CD4-positive, alpha-beta T cell treated with Interleukin-10 for 1 hour (primary cell): ENCODE measurements at places on chromosomes 7 and 10.

- peak; percentile 15 for DNase-seq
Measured at GRCh38 chr10:124145109-124145870, 51.9 kb upstream of the CHST15 start.

GRCh38 chr7:67306331-67306730 is 309.7 kb downstream of the TYW1 start:
- DNase-seq = no peak

GRCh38 chr7:87029078-87029477 is 30.4 kb downstream of the ELAPOR2 start:
- DNase-seq = no peak

DNA sequence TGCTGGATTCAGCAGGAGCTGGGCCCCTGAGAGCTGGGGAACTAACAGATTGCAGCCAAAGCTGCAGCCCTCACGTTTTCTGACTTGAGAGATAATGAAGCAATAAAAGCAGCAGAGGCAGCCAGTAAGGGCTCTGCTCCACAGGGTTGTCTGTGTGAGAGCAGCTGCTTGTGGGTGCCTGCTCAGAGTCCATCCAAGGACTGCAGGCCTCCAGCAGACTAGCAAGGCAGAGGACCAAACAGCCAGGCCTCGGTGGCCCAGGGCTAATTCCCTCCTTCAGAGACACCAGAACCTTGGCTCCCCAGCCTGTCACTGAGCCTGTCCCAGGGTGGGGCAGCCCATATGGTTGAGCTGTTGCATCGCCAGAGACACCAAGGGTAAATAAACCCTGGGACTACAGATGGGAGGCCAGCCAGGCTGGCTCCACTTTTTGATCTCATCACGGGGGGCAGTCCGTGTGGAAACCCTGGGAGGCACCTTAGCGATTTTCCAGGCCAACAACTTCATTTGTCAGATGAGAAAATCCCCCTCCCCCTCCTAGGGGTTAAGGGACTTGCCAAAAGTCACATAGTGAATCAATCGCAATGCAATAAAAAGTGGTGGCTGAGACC is 229.2 kb downstream of the WDR11 start:
- DNase-seq = no peak

- DNase-seq = no peak
Measured at GRCh38 chr10:130915065-130915464, 396.5 kb downstream of the TCERG1L start.
